ENCODE measurements at places on chromosomes 2 and 18.

DNA sequence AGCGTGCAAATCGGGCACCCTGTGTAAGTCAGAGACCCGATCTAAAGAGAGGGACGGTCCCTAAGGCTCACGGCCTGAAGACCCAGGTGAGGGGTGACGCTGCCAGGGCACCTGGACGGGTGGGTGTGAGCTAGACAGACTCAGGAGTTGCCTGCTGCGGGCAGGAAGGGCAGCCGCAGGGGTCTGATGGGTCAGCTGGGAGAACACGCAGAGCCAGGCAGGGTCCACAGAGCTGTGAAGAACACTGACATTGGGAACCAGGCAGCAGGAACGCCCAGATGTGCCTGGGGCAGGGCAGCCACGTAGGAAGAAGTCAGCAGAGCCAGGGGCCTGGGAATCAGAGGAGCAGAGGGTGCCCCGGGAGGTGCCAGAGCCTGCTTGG is 25.9 kb downstream of the HDAC4 start:
- no peak for DNase-seq

DNA sequence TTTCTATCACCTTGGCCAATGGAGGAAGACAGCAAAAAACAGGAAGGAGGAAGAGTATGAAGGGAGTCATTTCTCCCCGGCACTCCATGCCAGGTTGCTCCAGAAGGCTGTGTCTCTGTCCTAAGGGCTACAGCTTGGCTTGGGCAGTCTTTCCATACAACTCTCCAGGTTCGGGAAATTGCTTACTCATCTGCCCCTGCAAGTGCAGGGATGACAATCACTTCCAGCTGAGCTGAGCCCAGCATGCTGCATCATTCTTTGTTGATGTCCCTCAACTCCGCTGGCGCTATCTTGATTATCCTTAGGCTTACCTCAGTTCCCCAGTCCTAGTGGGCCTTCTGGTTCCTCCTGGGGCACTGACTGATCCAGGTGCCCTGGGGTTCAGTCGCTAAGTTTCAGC is 86.9 kb upstream of the COPS8 start:
- DNase-seq, result no peak

DNA sequence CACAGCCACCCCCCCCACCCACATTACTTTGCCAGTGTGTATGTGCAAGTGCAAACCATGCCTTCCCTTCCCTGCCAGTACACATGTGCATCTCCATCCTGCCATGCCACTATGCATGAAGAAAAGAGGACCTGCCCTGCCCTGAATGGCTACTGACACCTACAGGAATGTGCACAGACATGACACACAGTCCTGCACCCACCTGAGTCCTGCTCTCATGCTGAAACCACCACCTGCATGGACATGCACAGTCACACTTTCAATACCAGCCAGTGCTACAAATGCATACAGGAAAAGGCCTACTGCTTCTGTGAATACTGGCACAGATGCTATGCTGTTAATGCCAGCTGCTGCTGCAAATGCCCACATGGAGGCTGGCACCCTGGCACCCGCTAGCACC is 334.4 kb upstream of the DLGAP1 start:
- no peak for DNase-seq

GRCh38 chr18:68935686-68936085 is 137.8 kb downstream of the CCDC102B start:
- DNase-seq, result no peak

GRCh38 chr2:21423854-21424253 is 300.1 kb downstream of the TDRD15 start:
- DNase-seq, result no peak

- no peak for DNase-seq
Observed at GRCh38 chr18:80198391-80198790, 48.9 kb downstream of the PARD6G start.

- DNase-seq, result peak; percentile 71
Observed at GRCh38 chr2:157838442-157839161, 37.5 kb downstream of the ACVR1 start.

GRCh38 chr18:1906421-1906820 is 664.9 kb downstream of the METTL4 start:
- no peak for DNase-seq

DNA sequence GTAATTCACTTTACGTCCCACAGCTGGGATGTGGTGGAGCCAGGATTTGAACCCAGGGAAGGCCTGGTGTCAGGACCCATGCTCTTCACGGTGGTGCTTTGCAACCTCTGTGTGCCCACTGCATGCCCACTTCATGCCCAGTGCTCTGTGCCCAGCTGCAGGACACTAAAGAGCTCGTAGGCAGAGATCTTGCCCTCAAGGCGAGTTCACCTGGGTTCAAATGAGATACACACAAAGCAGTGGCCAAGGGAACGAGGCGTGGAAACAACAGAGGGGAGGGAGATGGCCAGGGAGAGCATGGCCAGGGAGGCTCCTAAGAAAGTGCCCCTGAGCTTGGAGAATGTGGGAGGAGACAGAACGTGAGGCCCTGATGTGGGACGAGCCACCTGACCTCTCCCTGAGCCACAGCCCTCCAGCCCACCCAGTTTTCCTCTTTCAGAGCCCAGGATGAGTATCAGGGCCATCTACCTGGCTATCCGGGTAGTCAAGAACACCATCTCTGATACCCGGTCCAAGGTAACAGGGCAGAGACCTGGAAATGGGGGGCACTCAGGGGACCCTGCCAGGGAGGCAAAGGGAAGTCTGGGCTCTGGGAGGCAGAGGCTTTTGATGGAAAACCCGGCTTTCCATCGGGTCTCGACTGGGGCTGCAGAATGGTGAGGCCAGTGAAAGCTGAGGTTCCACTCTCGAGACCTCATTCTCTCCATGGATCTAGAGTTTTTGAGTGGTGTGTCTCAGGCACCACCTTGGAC is 20.4 kb downstream of the MROH2A start:
- no peak for DNase-seq

GRCh38 chr2:49049161-49049560 is 105.2 kb downstream of the FSHR start:
- no peak for DNase-seq

DNA sequence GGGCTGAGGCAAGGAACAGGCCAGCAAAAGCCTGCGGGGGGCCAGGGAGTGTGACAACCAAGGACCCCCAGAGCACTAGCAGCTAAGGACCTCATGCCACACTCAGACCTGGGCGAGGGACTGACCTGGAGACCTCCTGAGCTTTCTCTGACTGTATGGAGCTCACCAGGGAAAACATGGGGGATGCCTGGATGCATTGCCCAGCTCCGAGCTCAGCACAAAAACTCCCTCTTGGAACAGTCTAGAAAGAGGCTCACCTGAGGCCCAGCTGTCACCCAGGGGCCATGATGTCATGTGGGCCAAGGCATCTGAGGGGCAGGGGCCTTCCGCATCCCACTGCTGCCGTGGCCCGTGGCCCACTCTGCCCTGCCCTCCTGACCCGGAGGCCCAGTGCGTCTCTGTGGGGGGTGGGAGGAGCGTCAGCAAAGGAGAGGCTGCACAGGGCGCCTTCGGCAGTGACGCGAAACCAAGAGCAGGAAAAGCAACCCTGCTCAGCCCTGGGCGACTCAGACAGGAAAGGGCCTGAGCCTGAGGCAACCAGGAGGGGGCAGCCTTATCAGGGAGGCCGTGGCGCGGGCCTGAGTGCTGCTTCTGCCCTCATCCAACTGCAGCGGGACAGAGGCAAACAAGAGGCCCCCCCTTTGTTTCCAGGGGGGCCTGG is 57.3 kb upstream of the ALPP start:
- DNase-seq, result no peak

DNA sequence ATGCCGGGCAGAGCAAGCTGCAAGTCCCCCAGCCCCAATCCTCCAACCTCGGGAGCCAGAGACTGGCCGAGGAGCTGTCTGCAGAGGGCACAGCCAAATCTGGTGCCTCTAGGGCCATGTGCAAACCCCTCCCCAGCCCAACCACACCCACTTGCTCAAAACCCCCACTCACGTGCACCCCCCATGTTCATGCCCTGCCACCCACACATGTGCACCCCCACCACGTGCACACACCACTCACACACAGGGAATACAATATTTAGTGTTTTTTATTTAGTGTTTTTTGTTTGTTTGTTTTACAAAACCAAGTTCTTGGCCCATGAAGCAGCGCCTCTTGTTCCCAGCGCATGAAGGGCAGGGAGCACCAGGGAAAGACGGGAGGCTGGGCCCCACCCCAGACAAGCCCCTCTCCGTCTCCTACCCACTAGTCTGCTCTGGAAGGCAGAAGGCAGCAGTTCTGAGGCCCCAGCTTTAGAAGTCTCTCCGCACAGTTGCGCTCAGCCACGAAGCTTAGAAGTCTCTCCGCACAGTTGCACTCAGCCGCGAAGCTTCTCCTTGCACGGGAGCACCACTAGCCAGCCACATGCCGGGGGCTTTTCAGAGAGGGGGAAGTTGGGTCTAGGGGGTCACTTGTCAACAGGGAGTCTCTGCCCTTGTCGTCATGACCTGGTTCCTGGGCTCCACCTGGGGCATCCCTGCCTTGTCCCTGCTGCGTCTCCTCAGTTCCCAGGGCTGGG is 276.1 kb upstream of the HDAC4 start:
- DNase-seq, result no peak
